Stimulated activated CD4-positive, alpha-beta T cell treated with anti-CD3 and anti-CD28 coated beads, Interleukin-15, amount 100 ng/mL, for 1 hour (primary cell): ENCODE measurements at places on chromosomes 2 and 18.

- DNase-seq: no peak
These were observed 417.1 kb downstream of the HRH4 start for GRCh38 chr18:24877546-24877945.

DNA sequence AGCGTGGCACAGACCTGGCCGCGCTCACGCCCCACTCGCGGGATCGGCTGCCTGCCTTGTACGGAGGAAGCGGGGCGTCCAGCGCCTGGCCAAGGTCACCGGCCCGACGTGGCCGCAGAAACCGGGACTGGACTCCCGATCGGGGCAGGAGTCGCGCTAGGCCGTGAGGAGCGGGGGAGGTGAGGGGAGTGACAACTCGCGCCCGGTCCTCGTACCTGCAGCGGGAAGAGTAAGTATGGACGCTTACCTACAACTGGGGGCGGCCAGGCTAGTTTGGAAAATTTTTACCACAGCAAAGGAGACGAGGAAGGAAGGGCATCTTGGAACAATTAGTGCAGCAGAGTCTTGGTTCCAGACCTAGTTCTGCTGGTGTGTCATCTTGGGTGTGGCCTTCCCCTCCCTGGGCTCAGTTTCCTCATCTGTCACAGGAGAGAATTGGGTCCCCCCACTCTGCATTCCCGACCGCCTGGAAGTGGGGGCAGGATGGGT lies 693 bp downstream of the UBE2F start:
- peak; percentile 8 for DNase-seq

- no peak for DNase-seq
These were observed 256.0 kb downstream of the TNS1 start for GRCh38 chr2:217746808-217747207.

DNA sequence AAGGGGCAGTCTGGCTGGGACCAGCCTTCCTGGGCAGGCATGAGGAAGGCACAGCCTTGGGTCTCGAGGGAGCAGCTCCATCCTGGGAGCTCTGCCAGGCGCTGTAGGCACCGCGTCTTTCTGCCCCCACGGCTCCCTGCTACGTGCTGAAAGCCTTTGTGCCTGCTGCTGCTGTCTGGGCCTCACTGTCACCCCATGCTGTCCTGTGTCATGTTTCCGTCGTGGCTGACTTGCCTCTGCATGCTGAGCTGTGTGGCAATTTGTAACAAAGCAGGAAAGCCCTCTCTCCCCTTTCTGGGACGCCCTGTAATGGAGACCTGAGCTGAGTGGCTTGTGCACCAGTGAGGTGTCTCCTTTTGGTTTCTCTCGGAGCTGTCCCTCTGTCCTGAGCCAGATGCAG lies 152.5 kb downstream of the TSN start:
- DNase-seq: no peak

DNA sequence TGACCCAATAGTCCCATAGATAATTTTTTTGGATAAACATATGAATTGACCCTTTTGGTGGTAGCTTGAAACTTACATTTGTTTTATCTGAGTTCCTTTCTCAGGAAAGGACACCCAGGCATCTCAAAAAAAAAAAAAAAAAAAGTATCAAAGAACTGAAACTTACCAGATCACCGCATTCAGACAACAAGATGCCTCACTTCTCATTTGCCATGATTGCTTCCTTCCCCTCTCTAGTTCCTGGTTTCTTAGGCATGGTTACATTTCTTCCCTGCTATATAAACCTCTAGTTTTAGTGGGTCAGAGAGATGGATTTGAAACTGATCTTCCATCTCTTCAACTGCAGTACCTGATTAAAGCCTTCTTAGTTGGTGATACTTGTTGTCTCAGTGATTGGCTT lies 240.1 kb downstream of the ACKR3 start:
- no peak for DNase-seq

DNA sequence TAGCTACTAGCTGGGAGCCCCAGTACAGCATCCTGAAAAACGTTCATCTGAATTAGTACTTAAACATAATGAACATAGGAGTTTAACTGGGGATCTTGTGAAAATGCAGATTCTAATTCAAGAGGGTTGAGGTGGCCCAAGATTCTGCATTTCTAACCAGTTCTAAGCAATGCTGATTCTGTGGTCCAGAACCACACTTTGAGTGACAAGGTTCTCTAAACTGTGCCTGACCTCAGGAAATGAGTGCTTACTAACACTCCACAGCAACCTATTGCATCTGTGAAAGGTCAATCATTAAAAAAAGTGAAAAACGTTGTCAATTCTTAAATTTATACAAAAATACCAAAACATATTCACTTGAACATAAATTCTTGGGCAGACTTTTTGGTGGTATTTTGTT lies 157.1 kb upstream of the ZFP36L2 start:
- DNase-seq: no peak

GRCh38 chr2:39734445-39734844 lies 44.6 kb downstream of the THUMPD2 start:
- DNase-seq: no peak
